Activated CD4-positive, alpha-beta T cell treated with anti-CD3 and anti-CD28 coated beads for 1 hour (primary cell): ENCODE measurements at places on chromosomes 5 and 9.

- no peak for DNase-seq
Measured at GRCh38 chr9:113219969-113220368, 1.1 kb downstream of the FKBP15 start.

- DNase-seq = no peak
Measured at GRCh38 chr9:8158574-8158973, 359.0 kb upstream of the DMAC1 start.

DNA sequence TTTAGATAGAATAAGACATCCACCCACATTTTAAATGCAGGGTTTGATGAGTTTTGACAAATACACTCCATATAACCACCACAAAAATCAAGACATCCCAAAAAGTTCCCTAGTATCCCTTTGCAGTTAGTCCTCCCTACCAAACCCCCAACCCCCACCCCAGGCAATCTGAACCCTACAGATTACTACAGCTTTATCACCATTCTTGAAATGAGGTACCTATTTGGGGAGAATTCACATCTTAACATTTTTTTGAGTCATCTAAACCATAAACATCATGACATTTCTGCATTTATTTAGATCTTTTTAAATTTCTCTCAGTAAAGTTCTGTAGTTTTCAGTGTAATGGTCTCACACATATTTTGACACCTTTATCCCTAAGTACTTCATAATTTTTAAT is 53.9 kb downstream of the PTBP3 start:
- no peak for DNase-seq

DNA sequence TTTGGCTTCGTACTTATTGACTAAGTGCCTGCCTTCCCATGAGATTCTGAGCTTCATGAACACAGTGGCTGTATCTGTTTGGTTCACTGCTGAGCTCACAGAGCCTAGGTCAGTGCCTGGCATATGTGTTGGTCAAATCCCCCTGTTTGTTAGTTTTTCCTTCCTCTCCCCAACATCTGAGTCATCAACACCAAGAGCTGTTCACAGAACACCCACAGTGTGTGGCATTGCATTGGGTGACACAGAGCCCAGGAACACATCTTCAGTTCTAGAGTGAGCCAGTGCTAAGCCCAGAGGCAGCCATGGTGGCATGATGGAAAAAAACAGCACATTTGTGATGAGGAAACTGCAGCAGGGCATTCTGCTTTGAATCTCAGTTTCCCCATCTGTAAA is 294.6 kb downstream of the SEC61B start:
- no peak for DNase-seq
